ENCODE measurements at places on chromosomes 3 and 15.

GRCh38 chr3:15220056-15220455 is 14.0 kb downstream of the CAPN7 start:
- DNase-seq: no peak

GRCh38 chr3:43512754-43513404 is 108.9 kb downstream of the ANO10 start:
- DNase-seq: no peak

DNA sequence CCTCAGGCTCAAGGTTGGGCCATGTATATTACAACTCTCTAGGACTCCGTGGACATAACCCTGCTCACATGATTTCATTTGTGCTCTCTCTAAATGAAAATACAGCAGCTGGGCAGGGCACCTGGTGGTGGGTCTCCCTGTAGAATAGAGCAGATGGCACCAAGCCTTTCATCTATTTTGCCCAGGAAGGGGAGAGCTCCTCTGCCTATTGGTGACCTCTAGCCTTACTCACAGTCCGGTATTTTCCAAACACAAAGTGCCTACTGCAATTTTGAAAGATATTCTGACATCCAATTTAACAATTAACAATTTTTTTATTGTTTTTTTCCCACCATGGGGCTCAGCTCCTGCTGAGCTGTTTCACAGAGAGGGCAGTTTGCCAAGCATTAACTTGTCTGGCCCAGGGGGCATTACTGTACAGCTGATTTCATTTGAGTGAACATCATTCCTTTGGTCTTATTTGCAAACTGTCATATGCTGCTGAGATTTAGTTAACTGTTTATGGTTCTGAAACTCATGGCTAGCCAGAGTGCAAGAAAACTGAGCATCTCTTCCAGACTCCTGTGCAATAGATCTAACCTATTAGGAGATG is 474.0 kb downstream of the EPHB1 start:
- no peak for DNase-seq

GRCh38 chr3:102979682-102980354 is 545.0 kb downstream of the ZPLD1 start:
- no peak for DNase-seq

DNA sequence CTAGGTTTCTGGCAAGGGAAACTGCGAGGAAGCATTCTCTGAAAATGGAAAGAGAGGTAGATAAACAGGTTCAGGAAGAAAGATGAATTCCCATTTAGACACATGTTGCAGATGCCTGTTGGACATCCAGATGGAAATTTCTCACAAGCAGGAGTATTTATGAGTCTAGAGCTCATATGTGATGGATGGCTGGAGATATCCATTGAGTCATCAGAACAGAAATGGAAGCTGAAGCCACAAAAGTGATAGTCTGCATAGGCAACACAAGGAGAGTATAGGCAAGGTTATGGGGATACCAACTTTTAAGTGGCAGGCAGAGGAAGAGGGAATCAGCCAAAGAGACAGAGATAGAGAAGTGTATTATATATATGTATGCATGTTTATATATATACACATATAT is 6.3 kb upstream of the RAMAC start:
- no peak for DNase-seq

GRCh38 chr3:112653881-112654300 is 12.9 kb upstream of the CCDC80 start:
- DNase-seq: no peak

GRCh38 chr3:55476515-55476914 is 10.6 kb downstream of the WNT5A start:
- no peak for DNase-seq

DNA sequence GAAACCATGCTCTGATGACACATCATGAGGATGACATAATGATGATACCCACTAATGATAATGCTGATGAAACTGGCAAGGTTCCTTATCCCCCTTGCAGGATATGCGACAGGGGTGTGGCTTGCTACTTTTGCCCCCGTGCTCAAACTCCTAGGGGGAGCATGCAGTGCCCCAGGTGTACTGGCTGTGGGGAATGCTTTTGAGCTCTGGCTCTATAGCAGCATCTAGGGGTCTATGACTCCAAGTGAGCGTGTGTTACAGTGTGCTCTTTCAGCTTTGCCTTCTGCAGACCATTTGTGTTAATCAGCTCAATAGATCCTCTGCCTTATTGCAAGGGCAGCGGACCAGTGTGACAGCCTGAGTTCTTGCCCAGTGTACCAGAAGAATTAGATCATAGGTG is 1239.5 kb downstream of the SI start:
- no peak for DNase-seq

DNA sequence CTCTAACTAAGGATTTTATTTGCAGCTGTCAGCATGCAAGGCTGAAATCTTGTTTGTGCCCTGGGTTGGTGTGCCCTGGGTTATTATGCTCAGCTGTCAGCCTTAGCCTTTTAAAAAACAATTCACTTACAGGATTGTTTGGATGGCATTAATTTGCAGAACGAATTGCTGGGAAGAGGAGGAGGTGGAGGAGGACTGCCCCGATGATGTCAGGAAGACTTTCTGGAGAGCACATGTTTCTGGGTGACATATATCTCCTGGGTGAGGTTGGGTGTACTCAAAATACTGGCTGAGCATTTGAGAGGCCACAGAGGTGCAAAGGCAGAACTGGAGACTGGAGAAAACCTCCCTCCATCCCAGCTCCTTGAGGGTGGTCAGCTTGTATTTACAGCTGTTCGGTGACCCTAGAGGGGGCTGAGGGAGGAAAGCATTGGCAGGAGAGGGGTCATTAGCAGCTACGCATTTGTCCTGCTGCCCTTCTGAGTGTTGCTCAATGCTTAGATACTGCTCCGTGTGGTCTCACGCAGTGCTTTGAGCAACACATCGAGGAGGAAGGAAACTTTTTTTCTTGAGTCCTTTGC is 59.8 kb upstream of the PSMD6 start:
- no peak for DNase-seq

GRCh38 chr3:100306695-100307094 is 27.9 kb upstream of the NIT2 start:
- no peak for DNase-seq

DNA sequence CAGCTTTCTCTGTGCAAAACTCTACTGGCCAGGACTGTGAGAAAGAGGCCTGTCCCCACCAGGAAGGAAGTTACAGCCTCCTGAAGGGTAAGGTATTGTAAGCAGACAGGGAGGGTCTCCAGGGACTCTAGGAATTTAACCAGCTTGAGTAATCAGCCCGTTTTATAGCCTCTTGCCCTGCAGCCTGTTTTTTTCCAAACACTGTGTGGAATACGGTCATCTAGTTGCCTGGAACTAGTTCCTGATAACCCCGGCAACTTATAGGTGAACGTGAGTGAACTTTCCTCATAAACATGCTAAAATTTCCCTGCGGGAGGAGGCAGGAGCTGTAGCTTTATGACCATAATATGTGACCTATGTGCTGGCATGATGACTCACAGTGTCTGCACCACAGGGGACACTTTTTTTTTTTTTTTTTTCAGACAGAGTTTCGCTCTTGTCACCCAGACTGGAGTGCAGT is 60.1 kb upstream of the DAZL start:
- DNase-seq: no peak

DNA sequence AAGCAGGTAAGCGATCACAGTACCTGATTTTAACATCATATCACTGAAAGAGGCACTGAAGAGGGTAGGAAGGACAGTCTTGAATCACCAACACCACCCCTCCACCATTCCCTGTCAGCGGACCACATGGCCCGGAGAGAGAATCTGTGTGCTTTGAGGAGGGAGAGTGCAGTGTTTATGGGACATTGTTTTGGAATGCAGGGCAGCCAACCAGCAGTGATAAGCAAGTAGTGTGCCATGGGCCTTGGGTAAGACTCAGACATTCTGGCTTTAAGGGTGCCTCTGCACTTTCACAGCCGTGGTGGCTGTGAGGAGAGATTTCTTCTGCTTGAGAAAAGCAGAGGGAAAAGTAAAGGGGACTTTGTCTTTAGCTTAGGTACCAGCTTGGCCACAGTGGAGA is 46.4 kb downstream of the FAM81A start:
- DNase-seq: no peak

GRCh38 chr3:133944641-133945380 is 49.1 kb upstream of the RAB6B start:
- no peak for DNase-seq

- no peak for DNase-seq
Measured at GRCh38 chr3:50585919-50586762, 16.8 kb downstream of the HEMK1 start.

Data from CD4-positive, alpha-beta T cell treated with Interleukin-10 for 1 hour (primary cell).